Stimulated activated CD4-positive, alpha-beta T cell treated with anti-CD3 and anti-CD28 coated beads, Interleukin-12 subunit alpha, Interleukin-12 subunit beta, amount 100 ng/mL, for 4 hours (primary cell): ENCODE measurements at places on chromosomes 1 and 21.

- peak; percentile 12 for DNase-seq
Measured at GRCh38 chr1:21251773-21252471, 38.3 kb downstream of the ECE1 start.

DNA sequence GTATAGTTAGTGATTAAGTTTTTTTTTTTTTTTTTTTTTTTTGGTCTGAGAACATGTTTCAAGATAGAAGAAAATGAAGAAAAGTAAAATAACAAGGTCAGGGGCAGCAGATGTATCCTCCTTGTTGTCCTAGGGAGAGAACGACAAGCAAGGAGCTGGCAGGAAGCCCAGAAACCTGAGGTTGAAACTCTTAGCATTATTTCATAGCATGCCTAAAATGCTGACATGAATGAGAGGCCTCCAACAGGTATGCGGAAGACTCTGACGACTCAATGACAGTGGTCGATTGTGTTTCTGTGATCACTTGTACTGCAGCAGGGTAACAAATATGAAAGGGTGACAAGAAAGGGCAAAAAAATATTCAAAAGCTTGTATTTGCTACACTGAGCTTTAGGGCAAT, 415.9 kb downstream of the PLA2G4A start:
- DNase-seq, result no peak

- DNase-seq, result no peak
Measured at GRCh38 chr1:6530504-6531160, 23.7 kb downstream of the NOL9 start.

DNA sequence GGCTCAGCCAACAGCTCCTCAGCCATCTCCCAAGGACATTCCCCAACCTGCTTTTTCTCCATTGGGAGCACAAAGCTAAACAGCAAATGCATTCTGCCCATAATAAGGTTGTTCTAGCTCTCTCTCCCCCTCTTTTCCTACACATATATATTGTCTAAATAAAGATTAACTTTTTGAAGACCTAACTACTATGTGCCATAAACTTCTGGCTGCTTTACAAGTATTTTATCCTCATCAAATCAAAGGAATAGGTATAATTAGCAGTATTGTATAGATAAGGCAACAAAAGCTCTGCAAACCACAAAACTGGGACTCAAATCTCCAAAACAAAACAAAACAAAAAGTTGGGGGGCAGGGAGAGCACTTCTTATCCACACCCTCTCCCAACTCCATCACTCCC, 43.4 kb downstream of the TGFBR3 start:
- no peak for DNase-seq

DNA sequence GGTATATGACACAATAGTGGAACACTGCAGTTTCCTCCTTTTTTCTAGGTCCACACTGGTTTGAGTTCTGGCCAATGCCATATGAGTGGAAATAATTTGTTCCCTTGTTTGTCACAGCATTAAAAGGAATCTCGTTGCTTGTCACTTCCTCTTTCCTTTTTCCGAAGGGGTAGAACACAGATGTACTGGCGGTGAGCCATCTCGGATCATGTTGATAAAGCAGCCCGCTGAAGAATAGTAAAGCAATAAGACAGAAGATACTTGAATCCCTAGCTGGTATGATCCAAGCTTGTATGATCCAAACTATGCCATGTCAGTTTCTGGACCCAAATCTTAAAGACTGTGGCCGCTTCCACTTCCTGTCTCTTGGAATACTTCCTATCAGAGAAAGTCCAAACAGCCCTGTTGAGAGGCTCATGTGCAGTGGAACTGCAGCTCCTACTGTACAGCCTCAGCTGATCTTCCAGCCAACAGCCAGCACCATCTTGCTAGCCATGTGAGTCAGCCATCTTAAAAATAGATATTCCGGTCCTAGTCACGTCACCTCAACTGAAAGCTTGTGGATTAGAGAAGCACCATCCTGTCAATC, 40.3 kb downstream of the CFHR5 start:
- no peak for DNase-seq

- no peak for DNase-seq
Measured at GRCh38 chr21:37627074-37627473, 260.5 kb downstream of the DYRK1A start.

DNA sequence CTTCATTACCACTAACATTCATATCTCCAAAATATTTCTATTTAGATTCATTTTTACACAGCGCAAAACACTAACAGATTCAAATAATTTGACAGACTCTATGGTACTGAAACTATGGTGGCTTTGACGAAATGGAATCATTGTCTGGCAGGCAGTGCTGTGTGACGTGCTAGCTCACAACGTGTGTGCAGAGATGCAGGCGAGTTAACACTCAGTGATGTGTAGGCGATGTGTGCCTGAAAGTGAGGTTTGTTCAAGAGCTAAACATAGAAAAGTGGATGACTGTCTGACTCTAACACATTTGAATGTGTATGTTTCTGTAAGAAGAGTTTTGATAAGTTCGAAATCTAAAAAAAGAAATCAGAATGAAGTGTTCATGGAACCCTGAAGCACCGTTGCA, 97.7 kb downstream of the RYR2 start:
- DNase-seq, result no peak

DNA sequence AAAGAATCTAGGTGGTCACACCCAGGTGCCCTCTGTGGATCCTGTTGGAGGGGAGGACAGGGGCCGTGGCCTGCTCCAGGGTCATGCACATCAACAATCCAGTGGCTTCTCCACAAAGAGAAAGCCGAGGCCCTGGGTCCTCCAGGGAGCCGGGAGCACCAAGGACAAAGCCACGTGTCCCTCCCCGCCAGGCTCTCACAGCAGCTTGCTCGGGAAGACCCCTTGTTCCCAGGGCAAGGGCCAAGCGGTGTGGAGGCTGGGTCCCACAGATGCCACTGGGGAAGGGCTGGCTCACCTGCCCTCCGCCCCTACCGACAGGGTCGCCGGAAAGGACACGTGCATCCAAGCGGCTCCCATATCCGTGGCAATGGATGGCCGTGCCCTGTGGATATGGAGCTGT, 192.9 kb upstream of the VAMP3 start:
- no peak for DNase-seq

GRCh38 chr1:113530021-113530420, 139.7 kb downstream of the MAGI3 start:
- DNase-seq, result no peak

GRCh38 chr1:86061551-86061990, 95.0 kb downstream of the COL24A1 start:
- DNase-seq, result no peak

DNA sequence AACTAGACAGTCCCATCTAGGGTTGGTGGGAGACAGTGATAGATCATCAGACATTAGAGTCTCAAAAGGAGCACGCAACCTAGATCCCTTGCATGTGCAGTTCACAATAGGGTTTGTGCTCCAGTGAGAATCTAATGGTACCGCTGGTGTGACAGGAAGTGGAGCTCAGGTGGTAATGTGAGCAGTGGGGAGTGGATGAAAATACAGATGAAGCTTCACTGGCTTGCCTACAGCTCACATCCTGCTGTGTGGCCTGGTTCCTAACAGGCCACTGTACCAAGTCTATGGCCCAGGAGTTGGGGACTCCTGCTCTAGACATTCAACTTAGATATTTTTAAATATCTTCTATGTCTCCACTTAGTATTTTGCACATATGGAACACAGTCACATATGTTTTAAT, 231.1 kb upstream of the NRIP1 start:
- no peak for DNase-seq

DNA sequence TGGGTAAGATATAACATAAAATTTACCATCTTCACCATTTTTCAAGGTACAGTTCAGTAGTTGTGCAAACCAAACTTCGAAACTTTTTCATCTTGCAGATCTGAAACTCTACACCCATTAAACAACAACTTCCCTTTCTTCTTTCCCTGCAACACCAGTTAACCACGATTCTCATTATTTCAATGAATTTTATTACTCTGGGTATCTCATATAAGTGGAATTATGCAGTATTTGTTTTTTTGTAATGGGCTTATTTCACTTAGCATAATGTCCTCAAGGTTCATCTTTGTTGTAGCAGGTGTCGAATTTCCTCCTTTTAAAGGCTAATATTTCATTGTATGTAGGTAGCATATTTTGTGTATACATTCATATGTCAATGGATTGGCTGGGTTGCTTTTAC, 146.1 kb downstream of the SPATA46 start:
- DNase-seq, result no peak

DNA sequence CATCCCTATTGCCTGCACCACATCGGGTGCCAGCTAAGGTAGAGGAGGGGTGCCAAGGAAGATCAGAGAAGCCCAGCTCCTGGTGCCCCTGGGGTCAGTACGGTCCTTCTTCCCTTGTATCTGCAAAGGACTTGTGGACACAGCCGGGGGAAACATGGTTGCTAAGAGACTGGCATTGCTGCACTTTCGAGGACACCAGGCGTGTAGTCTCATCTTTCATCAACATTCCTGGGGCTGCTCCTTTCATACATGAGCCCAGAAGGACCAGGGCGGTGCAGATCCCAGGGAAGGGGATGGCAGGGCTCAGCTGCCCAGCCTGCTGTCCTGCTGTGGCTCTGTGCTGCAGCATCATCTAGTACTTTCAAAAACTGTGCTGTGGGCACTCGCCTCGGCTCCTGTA, 61.0 kb downstream of the RUNX1 start:
- DNase-seq, result no peak

DNA sequence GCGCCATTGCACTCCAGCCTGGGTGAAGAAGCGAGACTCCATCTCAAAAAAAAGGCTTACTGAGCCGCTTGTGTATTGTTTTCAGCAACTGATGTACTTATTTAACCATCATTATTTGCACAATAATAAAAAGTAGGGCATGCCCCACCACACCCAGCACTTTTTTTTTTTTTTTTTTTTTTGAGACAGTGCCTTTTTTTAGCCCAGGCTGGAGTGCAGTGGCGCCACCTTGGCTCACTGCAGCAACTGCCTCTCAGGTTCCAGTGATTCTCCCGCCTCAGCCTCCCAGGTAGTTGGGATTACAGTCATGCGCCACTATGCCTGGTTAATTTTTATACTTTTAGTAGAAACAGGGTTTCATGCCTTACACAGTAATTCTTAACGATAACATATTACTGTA, 12.2 kb upstream of the TRNAU1AP start:
- DNase-seq, result no peak

- no peak for DNase-seq
Measured at GRCh38 chr1:147717706-147718097, 42.7 kb downstream of the GJA5 start.

GRCh38 chr1:107935396-107936064, 29.4 kb downstream of the VAV3 start:
- DNase-seq, result no peak

- DNase-seq, result no peak
Measured at GRCh38 chr1:42743317-42744147, 3.5 kb upstream of the CLDN19 start.

GRCh38 chr21:45990049-45990711, 8.6 kb downstream of the COL6A1 start:
- no peak for DNase-seq

DNA sequence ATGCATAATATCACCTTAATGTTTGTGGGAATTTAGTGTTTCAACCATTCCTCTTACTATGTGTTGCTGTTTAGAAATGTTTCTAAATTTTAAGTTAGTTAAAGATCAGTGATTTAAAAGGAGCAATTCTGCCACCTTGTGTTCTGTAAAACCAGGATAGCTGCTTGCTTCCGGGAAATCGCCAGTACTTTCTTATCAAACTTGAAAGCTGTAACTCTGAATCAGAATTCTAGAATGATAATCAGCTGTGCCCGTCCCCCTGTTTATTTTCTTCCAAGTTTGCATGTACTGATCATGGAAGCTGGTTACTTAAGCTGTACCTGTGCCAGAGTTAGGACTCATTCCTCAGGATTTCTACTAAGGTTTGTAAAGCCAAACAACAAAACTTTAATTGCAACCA, 656.4 kb downstream of the LTN1 start:
- DNase-seq, result no peak

DNA sequence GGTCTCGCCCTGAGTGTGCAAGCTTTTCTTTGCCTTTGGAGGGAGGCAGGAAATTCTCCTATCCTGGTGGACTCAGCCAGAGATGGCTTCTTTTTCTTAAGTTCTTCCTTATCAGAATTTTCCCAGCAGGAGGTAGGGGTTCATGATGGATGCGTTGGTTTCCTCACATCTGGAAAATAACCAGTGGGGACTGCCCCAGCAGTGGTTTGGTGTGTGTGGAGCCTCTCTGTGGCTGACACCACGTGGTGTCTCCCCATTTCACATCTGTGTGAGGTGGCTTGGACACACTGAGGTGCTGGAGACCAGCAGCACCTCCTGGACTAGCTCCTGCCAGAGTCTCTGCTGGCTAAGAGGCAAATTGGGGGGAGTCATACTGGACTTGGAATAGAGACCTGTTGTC, 32.6 kb downstream of the B3GALT5 start:
- DNase-seq, result no peak

DNA sequence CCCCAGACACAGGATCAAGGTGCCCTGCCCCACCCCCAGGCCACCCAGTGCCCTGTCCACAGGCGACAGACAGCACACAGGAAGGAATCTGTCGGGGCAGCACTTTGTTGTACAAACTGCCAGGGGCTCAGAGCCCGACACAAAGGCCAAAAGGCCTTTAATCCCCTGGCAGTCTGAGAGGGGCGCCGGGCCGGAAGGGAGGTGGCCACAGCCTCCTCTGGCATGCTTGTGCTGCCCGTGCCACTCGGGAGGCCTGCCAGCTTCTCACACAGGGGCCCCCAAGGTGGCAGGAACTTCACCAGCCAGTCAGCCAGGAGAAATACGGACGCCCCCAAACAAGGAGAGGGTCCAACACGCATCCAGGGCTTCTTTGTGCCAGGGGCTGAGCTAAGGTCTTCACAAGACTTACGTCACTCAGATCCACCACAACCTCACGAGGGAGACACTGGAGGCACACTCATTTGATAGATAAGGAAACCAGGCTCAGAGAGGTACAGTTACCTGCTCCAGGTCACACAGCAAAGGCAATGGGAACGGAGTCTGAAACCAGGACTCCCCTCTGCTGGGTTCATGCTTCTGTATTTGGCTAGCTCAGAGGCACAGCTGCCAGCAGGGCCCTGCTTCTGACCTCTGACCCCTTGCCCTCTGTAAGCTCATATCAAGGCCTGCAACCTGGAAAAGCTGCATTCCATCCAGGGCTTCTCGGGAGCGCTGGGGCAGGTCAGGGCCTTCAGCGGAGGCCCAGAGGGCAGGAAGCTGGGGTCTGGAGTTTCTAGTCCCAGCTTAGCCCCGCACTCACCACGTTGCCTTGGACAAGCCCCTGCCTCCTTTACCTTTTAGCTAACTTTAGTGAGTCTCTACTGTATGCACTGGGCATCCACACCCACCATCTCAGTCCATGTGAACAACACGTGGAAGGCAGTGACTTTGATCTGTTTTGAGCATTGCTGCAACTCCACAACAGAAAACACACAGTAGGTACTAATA, 34.8 kb downstream of the HSPG2 start:
- no peak for DNase-seq

- no peak for DNase-seq
Measured at GRCh38 chr1:218495931-218496330, 150.8 kb downstream of the TGFB2 start.
